ENCODE measurements at places on chromosomes 1 and 21.

GRCh38 chr1:228392111-228392936 is 14.3 kb downstream of the TRIM11 start:
- H3K4me1 ChIP-seq = no peaks in the 10 kb centered on the region
- no peaks in the 10 kb centered on the region for H3K27me3 ChIP-seq
- H3K4me3 ChIP-seq = no peak overlapping the region
- peaks cover 52% of the 10 kb centered on the region for H3K36me3 ChIP-seq

GRCh38 chr1:221437171-221437570 is 304.7 kb downstream of the DUSP10 start:
- no peaks in the 10 kb centered on the region for H3K36me3 ChIP-seq
- no peaks in the 10 kb centered on the region for H3K27me3 ChIP-seq
- H3K4me3 ChIP-seq = no peak overlapping the region
- H3K4me1 ChIP-seq = peaks cover 5% of the 10 kb centered on the region
- DNase-seq = no peak

DNA sequence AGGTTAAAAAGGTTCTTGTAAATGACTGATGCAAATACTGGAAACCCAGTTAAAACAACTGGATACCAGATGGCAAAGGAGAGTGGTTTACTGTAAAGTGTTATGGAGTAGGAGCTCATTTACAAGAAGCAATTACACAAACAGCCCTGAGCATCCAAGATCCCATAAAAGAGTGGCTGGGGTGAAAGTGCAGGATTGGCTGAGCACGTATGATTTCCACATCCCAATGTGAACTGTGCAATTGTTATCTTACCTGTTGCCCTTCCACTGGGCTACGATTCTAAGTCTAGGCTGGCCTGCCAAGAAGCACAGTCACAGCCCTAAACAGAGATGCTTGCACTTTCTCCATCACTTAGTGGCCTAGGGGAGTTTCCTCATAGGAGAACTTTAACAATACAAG is 277.6 kb upstream of the RUNX1 start:
- H3K4me1 ChIP-seq = no peaks in the 10 kb centered on the region
- no peak overlapping the region for H3K27ac ChIP-seq
- DNase-seq = no peak
- no peaks in the 10 kb centered on the region for H3K27me3 ChIP-seq
- no peak overlapping the region for H3K4me3 ChIP-seq

DNA sequence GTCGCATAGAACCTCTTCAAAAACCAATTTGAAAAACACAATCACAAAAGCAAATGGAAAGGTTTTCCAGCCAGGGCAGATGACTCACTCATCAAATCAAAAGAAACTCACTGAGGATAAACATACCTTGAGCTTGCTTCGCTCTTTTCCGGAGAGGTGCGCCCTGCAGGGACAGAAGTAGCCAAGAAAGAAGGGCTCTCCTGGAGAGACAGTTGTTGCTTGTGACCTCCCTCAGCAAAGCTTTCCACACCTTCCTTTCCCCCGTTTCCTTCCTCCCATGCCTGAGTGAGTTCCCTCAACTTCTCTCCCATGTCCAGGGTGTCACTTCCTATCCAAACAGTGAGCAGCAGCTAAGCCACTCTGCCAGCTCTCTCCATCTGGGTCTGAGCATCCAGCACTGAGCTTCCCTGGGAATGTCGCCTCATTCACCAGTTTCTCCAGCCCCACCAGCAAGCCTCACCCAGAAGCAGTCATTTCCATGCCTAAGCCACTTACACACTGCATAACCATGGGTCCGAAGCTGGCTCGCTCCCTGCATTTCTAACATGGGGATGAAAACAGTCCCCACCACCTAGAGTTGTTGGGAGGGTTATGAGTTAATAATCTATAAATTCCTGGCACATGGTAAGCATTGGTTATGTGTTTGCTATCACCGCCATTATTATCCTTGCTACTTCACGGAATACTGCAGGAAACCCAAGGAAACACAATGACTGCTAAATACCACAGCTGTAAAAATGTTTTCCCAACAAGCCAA is 75.0 kb downstream of the PTPN14 start:
- no peaks in the 10 kb centered on the region for H3K4me1 ChIP-seq
- no peak overlapping the region for H3K27ac ChIP-seq
- no peak overlapping the region for H3K4me3 ChIP-seq

GRCh38 chr1:198273748-198274295 is 117.0 kb downstream of the NEK7 start:
- H3K4me1 ChIP-seq = no peaks in the 10 kb centered on the region
- H3K27ac ChIP-seq = no peak overlapping the region
- no peak for DNase-seq
- no peaks in the 10 kb centered on the region for H3K36me3 ChIP-seq

- no peak overlapping the region for H3K4me3 ChIP-seq
- H3K27ac ChIP-seq = no peak overlapping the region
- no peak for DNase-seq
- no peaks in the 10 kb centered on the region for H3K27me3 ChIP-seq
These were observed 245.7 kb upstream of the JUN start for GRCh38 chr1:59029411-59030167.

DNA sequence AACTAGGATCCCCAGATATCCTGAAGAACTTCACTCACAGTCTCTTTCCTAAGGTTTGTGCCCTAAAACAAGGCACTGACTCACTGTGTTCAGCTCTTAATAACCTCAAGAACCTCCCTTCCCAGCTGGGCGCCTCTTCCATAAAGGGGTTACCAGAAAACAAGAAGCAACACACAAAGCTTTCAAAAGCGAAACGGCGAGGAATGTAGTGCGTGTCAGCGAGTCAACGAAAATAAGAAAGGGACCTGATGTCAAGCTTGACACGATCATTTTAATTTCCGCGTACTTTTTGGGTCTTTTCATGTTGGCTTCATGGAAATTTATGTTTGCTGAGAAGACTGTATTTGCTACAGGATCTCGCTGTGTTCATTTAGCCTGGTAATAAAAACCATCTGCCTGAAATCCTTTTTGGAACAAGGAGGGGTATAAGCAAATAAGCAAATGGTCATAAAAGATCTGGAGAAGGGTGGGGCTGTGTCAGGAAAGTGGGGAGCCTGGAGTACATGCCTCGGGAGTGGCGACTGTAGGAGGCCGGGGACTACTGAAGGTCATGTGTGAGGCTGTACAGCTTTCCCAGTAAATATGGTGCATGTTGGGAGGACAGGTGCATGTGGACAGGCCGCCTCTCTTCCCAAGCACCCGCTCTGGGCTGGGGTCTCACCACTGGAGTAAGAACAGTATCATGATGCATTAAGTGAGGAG is 11.4 kb upstream of the CLDN14 start:
- DNase-seq = no peak
- no peak overlapping the region for H3K27ac ChIP-seq
- H3K4me1 ChIP-seq = peaks cover 6% of the 10 kb centered on the region
- H3K27me3 ChIP-seq = no peaks in the 10 kb centered on the region
- no peak overlapping the region for H3K4me3 ChIP-seq
- no peaks in the 10 kb centered on the region for H3K36me3 ChIP-seq

GRCh38 chr1:66380452-66381212 is 153.3 kb upstream of the SGIP1 start:
- peaks cover 60% of the 10 kb centered on the region for H3K4me1 ChIP-seq
- H3K4me3 ChIP-seq = no peak overlapping the region
- no peaks in the 10 kb centered on the region for H3K27me3 ChIP-seq

DNA sequence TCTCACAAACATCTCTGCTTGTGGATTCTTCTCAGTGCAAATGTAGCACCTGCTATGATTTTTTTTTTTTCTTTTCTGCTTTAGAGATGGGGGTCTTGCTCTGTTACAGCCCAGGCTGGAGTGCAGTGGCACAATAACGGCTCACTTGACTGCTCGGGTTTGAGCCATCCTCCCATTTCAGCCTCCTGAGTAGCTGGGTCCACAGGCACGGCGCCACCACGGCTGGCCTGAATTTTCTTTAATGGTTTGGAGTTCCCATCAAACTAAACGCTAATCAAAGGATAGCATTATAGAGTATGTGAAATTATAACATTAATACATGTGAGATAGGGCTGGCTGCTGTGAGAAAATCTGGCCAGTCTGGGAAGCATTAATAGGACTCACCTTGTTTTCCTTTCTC is 7.2 kb upstream of the PTGER3 start:
- H3K4me1 ChIP-seq = no peaks in the 10 kb centered on the region
- H3K27me3 ChIP-seq = peaks cover 18% of the 10 kb centered on the region
- no peak overlapping the region for H3K4me3 ChIP-seq
- no peak for DNase-seq

DNA sequence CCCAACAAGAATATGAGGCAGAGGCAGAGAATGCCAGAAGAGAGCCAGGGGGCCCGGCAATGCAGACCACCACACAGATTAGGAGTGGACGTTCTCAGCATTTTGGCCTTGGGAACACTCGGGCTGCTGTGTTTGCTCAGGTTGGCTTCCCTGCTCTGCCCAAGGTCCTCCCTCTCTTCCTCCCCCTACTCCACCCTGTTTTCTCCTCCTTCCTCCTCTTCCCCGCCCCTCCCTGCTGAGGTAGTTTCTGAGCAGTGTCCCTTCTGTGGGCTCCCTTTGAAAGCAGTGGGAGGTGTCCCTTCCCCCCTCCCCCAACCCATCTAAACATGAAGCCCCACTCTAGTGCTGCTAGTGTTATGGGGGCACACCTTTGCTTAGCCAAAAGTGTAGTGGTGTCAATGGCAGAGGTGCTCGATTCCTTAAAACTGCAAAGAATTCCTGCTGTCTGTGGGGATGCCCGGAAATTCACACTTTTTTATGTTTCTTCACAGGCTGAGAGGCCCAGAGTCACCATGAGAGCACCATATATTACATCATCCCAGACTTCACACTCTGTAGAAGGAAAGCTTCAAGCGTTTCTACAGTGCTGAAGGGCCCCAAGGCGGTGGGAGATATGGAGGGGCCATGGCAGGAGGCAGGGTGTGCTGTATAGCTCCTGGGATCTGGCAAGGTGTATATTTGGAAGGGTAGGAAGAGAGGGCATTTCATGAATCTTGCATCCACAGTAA is at the start of gene HHIPL2:
TSS of gene HHIPL2 (minus strand) at position 161 of the 728 bp plus-strand sequence. CDS start at position 101, 60 bp downstream.
- H3K27me3 ChIP-seq = peaks cover 4% of the 10 kb centered on the region
- H3K27ac ChIP-seq = no peak within 1 kb of the TSS
- H3K4me1 ChIP-seq = no peaks in the 10 kb centered on the region
- H3K36me3 ChIP-seq = no peaks in the 10 kb centered on the region
- no peak within 1 kb of the TSS for H3K4me3 ChIP-seq
- DNase-seq = no peak

GRCh38 chr1:34825455-34826091 is 32.8 kb downstream of the GJA4 start:
- no peaks in the 10 kb centered on the region for H3K27me3 ChIP-seq
- no peaks in the 10 kb centered on the region for H3K36me3 ChIP-seq
- H3K4me1 ChIP-seq = no peaks in the 10 kb centered on the region
- H3K27ac ChIP-seq = no peak overlapping the region
- H3K4me3 ChIP-seq = no peak overlapping the region
- DNase-seq = no peak

- H3K27me3 ChIP-seq = no peaks in the 10 kb centered on the region
- no peak overlapping the region for H3K4me3 ChIP-seq
- H3K27ac ChIP-seq = no peak overlapping the region
- DNase-seq = no peak
- H3K36me3 ChIP-seq = no peaks in the 10 kb centered on the region
These were observed 7.8 kb downstream of the TBX19 start for GRCh38 chr1:168288311-168289052.

DNA sequence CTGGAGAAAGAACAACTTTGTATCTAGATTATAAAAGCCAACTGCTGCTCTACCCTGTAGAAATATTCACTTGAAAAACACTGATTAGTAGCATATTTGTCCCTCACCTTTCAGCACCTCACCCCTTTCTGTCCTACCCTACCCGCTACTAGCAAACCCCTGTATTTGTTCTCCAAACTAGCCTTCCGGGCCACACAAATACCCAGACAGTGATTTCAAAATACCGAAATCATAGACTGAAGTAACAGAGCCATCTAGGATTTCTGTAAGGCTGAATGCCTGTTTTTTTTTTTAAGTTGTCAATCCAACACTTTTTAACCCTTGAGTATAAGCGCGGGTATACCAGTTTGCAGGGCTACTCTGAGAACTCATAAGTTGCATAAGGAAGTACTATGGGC is 398 bp upstream of the DPT start:
- no peaks in the 10 kb centered on the region for H3K36me3 ChIP-seq
- H3K4me1 ChIP-seq = no peaks in the 10 kb centered on the region
- H3K27me3 ChIP-seq = no peaks in the 10 kb centered on the region
- DNase-seq = no peak
- no peak overlapping the region for H3K4me3 ChIP-seq

DNA sequence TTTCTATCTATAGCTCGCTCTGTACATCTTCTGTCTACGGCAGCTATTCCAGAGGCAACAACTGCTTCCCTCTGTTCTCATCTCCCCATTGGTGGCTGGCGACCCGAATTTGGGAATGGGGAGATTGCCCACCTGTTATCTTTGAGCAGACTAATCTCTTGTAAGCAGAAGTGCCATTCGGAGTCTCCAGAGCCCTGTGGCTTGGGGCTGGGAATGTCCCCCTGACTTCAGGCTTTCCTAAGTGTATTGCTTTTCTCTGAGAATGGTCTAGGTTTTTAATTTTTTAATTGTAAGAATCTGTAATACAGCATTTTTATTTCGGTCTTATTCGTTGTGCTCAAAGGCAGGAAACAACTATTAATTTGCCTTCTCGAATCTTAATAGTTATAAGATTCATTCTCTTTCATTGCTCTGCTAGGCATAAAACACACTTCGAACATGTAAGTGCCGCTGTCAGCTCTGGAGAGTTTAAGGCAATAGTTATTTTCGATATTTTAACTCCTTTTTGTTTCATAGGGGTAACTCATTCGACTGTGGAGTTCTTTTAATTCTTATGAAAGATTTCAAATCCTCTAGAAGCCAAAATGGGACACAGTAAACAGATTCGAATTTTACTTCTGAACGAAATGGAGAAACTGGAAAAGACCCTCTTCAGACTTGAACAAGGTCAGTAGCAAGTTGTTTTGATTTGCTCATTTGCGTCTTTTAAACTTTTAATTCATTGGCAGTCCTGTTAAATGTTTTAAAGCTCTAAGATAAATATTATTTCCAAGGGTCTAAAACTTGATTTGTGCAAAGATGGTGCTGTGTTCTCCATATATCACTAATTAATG is 514 bp downstream of the AGL start:
- no peak for DNase-seq
- H3K27ac ChIP-seq = peak overlapping the region; percentile 81
- H3K4me1 ChIP-seq = peaks cover 15% of the 10 kb centered on the region
- H3K4me3 ChIP-seq = peak overlapping the region; percentile 83
- H3K36me3 ChIP-seq = peaks cover 10% of the 10 kb centered on the region

DNA sequence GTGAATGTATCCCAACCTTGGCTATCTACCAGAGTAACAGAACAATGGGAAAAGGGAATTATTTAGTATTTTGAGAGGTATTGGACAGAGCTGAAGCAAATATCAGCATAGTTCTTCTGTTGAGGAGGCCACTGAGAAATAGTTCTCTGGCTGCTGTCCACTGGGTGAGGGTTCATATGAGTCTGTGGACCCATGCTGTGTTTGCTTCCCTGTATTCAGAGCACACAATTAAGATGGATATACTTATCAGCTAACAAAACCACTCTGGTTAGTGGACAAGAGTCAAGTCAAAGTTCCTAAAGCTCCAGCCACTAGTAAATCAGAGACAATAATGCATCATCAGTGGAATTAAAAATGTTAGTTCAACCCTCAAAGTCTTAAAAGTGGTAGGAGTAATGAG is 66.1 kb downstream of the RGS18 start:
- H3K27ac ChIP-seq = no peak overlapping the region
- H3K4me1 ChIP-seq = peaks cover 11% of the 10 kb centered on the region
- no peak for DNase-seq
- no peak overlapping the region for H3K4me3 ChIP-seq

All from CD14-positive monocyte (primary cell).